ENCODE measurements at places on chromosomes 7 and 10. TPM values are rescaled to one million over a fixed set of nuclear protein-coding genes. Genes with fewer than 3 reads are reported as not detected.

DNA sequence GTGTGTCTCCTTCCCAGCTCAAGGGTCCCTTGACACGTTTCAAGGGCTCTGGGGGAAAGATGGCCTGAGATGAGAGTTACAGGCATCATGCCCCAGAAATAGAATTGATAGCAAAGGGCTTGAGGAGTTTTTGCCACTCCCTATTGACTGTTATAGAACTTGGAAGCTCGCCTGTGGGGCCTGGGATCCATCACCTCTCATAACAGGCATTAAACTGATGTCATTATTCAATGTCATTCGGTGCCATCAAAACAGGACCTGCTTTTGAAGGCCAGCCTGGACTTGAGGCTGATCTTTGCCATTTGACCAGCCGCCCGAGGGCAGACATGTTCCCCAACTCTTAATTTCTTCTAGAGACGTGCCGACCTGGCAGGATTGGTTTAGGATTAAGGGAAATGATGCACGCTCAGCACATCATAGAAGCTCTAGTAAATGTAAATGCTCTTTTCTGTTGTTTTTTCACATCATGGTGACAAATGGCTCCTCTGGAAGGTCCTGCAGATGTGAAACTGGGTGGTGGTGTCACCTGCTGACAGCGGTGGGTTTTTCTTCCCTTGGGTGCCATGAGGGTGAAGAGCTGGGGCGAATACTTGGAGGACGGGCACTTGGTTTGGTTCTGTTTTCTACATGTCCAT is 16.7 kb upstream of the KLF6 start:
- no peak for DNase-seq

DNA sequence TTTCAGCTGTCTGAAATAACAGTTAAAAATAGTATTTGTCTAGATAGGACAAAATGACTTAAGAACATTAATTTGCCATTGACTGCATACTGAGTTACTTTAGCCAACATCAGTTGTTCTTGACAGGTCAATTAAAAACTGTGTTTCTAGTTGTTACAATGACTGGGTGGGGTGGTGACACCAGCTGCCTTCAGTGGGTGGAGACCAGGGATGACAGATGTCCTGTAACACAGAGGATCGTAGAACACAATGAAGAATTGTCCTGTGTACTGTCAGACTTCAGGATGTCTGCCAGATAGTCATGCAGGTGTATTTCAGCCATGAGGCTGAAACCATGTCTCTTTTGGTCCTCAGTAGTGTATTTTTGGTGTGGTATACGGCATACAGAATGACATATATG is 24.4 kb downstream of the TRUB1 start:
- no peak for DNase-seq

DNA sequence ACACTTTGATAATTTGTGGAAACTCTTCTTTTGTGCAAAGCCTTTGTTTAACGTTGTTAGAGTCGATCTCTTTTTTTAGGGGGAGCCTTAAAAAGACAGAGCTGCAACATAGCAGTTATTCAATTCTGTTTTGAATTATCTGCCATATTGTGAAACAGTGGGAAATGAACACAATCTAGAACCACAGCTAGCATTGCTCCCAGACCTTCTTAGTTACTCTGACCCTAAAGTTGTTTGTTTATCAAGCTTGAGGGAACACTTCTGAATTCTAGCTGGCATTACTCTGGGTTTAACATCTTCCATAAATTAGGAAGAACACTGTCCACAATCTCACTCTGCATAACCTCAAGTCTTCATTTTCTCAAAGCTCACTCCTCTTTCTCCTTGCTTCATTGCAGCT is 217.7 kb downstream of the PRKG1 start:
- DNase-seq, result no peak

- no peak for DNase-seq
These were observed 11.1 kb upstream of the IL15RA start for GRCh38 chr10:5988336-5988920.

Gene CPA1
- 0.20 TPM for total RNA-seq

Gene TAS2R4
- total RNA-seq, result 0.35 TPM
